Astrocyte of the cerebellum (primary cell): ENCODE measurements at places on chromosomes 12 and 14.
A peak's percentile ranks its signal among the peaks of the same experiment; 100 is the strongest.

DNA sequence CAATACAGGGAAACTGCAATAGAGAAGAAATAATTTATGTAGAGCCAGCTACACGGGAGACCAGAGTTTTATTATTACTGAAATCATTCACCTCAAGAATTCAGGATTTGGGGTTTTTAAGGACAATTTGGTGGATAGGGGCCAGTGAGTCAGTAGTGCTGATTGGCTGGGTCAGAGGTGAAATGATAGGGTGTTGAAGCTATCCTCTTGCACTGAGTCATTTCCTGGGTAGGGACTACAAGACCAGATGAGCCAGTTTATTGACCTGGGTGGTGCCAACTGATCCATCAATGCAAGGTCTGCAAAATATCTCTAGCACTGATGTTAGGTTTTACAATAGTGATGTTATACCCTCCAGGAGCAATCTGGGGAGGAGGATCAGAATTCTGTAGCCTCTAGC is 486.3 kb downstream of the LRIG3 start:
- DNase-seq = no peak

DNA sequence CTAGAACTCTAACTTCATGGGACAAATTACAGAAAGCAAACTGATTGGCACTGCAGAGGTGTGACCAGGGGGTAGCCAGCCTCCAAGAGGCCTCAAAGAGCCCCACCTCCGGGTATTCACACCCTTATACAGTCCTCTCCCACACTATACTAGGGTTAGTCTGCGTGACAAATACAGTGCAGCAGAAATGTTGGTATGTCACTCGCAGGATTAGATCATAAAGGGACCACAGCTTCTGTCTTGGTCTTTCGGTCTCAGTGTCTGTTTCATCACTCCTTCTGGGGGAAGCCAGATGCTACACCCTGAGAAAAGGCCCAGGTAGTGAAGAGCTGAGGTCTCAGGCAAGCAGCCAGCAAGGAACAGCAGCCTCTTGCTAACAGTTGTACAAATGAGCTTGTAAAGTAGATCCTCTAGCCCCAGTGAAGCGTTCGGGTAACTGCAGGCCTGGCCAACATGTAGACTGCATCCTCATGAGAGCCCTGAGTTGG is 68.9 kb upstream of the SAV1 start:
- no peak for DNase-seq

- no peak for DNase-seq
Measured at GRCh38 chr14:102711946-102712345, 65.3 kb upstream of the TRAF3 start.

- no peak for DNase-seq
Measured at GRCh38 chr14:104680806-104681688, 8.4 kb upstream of the INF2 start.

DNA sequence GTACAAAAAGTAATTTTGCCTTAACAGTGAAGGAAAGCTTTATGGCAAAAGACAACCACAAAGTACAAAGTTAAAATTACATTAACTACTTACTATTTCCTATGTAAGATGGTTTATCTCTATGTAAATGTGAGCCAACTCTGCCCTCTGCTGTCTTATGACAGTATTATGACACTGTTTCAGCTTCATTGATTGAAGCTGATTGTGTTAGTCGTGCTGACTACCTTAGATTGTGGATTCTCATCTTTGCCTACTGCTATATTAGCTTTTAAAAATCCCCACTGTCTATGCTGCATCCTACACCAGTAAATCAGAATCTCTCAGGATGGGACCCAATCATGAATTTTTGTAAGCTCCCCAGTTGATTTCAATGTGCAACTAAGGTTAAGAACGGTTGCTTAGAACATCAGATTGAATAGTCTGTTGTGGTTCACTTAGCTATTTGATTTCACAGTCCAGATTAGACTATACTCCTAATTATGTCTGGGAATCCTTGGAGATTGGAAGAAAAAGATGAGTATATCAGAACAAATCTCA is 12.2 kb upstream of the SPTB start:
- DNase-seq = peak; percentile 52

- DNase-seq = no peak
Measured at GRCh38 chr12:68959891-68960464, 27.0 kb upstream of the CPM start.

DNA sequence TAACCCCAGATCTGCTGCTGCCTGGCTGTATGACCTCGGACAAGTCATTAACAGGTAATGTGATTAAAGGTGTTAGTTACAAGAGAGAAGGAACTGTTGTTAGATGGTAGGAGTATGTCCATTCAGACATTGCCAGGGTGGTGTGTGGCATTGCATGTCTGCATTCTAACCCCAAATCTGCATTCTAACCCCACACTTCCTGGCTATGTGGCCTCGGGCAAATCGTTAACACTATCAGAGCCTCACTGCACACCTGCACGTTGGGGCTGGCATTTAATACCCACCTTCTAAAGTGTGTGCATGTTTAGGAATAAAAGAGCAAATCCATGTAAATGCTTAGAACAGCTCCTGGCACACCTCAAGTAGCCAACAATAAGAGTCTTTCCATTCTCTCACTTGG is 46.4 kb downstream of the CHST11 start:
- no peak for DNase-seq

DNA sequence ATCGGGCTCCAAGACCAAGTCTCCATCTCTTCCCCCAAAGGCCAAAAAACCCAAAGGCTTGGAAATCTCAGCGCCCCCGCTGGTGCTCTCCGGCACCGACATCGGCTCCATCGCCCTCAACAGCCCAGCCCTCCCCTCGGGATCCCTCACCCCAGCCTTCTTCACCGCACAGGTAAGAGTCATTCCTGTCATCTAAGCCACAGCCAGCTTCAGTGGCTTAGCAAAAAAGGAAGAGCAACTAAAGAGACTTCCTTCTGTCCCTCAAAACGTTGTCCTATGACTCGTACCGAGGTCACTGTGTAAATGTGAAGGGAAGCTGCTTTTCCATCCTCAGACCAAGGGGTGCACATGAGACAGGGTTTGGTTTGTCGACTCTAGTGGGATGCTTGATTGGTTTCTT is 53.4 kb downstream of the ELK3 start:
- no peak for DNase-seq

GRCh38 chr14:54450535-54450934 is 9.4 kb upstream of the CNIH1 start:
- DNase-seq = no peak

DNA sequence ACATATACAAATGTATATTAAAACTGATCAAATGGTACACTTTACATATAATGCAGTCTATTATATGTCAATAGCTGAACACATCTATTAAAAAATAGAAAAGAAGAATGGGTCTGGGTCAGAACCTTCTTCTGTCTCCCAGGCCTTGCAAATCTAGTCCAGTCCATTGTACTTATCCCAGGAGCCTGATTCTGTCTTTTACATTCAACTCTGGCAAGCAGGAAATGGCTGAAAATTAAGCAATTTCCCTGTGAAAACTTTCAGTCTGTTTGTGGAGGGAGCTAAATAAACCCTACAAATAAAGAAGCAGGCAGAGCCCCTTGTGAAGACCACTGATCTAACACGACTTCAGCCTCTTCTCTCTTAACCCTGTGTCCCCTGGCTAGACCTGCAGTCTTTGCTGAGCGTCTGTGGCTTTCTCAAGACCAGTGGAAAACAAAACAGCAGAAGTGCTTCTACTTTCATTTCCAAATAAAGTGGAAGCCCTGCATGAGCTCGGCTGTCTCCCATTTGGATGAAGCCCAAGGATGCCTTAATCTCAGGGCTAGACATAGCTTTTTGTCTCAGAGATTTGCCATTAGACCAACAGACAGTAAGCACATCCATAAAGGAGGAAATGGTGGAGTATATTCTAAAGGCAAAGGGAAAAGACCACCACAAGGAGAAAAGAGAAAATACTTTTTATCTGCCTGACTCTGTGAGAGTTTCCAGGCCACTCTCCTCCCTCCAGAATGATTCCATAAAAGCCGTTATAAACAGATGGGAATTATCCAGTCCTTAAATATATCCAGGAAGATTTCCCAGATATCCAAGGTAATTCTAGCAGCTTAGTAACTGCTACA is 48.2 kb downstream of the CRACR2A start:
- DNase-seq = no peak

- DNase-seq = no peak
Measured at GRCh38 chr14:53354336-53354735, 201.2 kb upstream of the DDHD1 start.
